ENCODE measurements at places on chromosomes 3 and 15.

- DNase-seq: no peak
These were observed 8.6 kb downstream of the TFRC start for GRCh38 chr3:196073255-196073753.

DNA sequence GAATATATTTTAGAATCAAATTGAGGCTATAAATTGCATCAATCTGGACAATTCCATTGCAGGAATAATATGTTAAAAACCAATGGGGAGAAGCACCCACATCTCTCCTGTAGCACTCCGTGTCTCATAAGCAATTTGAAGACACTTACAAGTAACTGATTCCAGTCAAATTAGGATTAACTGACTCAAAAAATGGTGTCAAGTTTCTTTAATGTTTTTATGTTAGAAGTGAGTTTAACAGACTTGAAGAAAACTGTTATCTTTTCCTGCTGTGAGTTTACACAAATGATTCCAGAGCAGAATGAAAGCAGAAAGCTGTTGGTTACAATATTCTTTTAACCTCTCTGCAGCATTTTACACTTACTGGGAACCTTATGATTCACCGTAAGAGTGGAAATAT, 23.2 kb downstream of the RLBP1 start:
- DNase-seq: no peak

DNA sequence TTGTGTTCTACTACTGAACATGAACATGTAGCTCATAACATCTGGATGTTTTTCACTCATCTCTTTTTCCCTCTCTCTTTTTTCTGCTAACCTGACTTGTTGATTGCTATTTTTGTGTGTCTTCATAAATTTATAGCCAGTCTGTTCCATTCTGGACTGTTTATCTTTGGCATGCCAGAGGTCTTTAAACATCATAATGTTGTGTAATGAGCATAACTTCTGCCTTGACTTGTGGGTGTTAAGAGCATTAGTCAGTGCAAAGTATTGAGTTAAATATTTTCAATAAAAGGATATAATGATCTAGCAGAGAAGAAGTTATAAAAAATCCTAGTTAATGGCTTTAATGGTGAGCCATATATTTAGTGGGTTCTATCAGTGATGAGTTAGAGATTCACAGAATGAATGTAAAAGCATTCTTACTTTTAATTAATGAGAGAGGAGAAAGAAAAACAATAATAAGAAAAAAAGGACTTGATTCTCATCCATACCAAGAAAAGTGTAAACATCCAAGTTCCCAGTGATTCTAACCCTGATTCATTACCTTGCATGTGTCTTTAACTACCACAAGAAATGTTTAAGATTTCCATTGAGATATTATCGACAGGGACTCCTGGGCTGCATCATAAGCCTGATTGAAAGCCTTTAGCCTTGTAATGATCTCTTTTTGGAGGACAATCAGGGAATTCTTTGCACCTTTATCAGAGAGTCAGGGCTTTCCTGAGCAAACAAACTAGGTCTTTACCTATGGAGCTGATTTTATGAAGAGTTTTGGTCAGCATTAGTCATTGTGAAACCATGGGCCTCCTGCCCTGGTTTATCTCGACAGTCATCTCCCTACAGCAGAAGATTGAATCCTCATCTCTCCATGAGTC, 22.9 kb downstream of the MITF start:
- DNase-seq: no peak

- no peak for DNase-seq
These were observed at the start of gene ANKRD28 for GRCh38 chr3:15797642-15798303. TSS of gene ANKRD28 (minus strand) at chr3:15797979. CDS start at chr3:15796521, 1,458 bp downstream.

DNA sequence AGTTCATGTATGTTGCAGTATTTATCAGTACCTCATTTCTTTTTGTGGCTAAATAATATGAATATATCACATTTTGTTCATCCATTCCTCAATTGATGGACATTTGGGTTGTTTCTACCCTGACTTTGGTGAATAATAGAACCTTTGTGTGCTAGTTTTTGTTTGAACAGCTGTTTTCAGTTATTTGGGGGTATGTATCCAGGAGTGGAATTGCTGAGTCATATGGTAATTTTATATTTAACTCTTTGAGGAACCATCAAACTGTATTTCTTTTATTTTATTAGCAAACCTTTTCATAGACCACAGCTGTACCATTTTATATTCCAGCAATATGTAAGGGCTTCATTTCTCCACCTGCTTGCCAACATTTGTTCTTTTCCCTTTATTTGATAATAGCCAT, 38.4 kb upstream of the RBM5 start:
- no peak for DNase-seq

GRCh38 chr3:56624725-56625124, 58.3 kb downstream of the TASOR start:
- DNase-seq: no peak

DNA sequence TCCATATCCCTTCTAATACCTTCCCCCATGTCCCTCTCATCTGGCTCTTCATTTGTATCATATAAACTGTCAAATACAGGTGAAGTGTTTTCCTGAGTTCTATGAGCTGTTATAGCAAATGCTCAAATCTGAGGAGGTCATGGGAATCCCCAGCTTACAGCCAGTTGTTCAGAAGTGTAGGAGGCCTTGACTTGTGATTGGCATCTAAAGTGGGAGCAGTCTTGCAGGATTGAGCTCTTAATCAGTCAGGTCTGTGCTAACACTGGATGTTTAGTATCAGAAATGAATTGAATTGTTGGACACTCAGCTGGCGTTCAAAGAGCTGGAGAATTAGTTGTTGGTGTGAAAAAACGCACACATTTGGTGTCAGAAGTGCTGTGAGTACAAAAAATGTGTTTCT, 65.0 kb downstream of the IFT57 start:
- no peak for DNase-seq

GRCh38 chr3:48563382-48563918, at the start of gene UCN2:
TSS of gene UCN2 (minus strand) at chr3:48563781. CDS start at chr3:48563124, 657 bp downstream.
- DNase-seq: no peak

GRCh38 chr3:49930922-49931321, 1.3 kb upstream of the MON1A start:
- DNase-seq: no peak

DNA sequence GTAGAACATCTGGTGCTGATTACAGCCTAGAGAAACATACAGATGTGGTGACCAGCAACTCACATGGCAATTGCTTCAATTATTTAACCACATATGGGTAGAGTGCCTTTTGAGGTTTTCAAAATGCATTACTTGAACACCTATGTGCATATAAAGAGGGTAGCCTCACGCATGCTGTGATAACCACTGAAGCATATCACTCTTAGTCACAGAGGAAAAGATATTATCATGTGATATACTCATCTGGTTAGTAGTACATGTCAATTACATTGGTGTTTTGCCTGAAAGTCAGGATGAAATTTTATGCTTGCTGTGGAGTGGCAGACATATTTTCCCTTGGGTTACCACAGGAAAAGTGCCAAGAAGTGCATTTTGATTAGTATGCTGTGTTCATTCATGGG, 459.3 kb upstream of the AGTR1 start:
- no peak for DNase-seq
